ENCODE measurements at places on chromosomes 5 and 9.

DNA sequence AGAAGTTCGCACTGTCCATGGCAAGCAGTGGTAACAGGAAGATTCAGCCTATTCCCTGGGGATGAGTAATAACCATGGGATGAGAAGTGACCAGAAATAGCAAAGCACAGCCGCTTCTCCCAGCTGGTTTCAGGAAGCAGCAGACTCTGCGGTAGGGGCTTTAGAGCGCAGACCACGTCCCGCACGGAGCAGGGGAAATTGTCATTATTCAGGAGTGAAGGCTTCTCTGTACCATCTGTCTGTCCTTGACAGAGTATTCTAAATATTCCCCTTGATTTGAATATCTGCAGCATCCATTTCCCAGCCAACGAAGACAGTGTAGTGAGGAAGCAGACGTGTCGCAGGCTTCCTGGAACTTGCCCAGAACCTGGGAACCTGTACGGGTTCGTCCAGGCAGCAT lies 159.6 kb downstream of the NXNL2 start:
- DNase-seq = peak; percentile 68

DNA sequence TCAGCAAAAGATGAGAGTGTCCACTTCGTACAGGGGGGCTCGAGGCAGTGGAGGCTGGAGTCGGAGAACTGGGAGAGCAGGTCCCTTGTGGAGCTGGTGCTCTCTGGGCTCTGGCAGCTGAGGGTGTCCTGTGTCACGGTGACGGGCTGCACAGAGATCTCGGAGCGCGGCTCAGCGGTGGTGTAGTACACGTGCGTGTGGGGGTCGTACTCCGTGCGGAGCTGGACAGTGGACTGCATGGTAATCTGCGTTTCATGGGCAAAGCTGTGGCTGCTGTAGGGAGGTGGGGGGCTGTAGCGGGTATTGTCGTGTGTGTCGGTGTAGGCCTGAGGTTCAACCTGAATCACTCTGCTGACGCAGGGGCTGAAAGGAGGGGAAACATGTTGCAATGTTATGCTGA lies 48.0 kb downstream of the PTCH1 start:
- DNase-seq = no peak

- no peak for DNase-seq
Measured at GRCh38 chr5:51225789-51226742, 157.2 kb upstream of the ISL1 start.

GRCh38 chr5:86756839-86757238 lies 139.1 kb downstream of the COX7C start:
- DNase-seq = no peak

GRCh38 chr5:143733665-143734455 lies 78.1 kb upstream of the HMHB1 start:
- DNase-seq = peak; percentile 74

GRCh38 chr5:94791829-94792228 lies 173.4 kb downstream of the SLF1 start:
- no peak for DNase-seq

- DNase-seq = peak; percentile 93
Measured at GRCh38 chr9:81499021-81499454, 190.3 kb downstream of the TLE1 start.

Data from fibroblast of lung (primary cell).